Stimulated activated CD4-positive, alpha-beta T cell treated with anti-CD3 and anti-CD28 coated beads, TNF-alpha, amount 100 ng/mL, for 1 hour (primary cell): ENCODE measurements at places on chromosomes 3 and 15.

DNA sequence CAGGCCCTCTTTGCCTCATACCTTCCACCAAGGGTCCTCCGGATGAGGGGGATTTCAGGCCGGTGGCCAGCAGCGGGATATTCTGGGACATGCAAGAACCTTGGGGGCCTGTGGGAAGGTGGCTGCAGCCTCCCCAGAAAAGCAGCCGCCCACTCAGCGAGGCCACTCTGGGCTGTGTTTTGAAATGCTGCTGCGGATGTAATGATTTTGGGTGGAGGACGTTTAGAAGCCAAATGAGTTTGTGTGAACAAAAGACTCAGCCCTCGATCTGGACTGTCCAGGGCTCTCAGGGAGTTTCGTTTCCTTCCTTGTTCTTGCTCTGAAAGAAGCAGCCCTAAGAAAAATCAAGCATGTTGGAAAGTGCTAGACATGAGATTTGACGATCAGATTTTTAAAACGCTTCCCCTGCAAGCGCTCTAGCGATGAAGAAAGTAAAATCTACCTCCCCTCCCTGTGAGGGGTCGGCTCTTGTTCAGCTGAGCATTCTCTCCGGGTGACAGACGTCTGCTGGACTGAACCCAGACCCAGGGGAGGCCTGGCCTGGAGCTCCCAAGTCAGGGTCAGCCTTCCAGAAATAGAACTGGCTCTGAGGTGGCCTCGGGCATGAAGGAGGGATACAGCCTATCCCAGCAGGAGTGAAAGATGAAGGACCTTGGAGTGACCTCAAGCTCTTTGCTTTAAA, 12.9 kb downstream of the HEG1 start:
- no peak for DNase-seq

DNA sequence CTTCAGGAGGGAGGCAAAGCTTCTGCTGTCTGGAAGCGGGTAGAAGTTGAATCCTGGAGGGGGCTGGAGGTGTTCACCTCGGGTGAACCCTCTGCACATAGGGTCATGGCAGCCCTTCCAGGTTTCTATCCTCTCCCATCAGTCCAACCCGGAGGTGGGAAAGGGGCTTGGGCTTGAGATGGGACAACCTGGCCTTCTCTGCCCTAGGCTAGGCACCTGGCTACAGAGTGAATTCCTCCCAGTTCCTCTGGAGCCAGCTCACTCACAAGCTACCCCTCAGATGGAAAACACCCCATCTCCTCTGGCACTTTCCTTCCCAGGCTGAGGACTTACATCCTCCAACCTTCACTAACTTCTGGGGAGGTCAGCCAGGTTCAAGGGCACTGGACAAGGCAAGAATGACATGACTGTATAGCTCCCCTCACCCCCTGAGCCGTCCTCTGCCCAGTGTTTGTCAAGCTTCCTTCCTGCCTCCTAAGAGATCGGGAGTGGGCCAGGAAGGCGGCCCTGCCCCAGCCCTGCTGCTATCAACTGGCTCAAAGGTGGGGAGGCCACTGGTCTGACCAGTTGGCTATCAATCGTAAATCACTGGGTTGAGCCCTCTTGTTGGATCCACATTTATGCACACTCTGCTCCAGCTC, 45.8 kb downstream of the KLF15 start:
- no peak for DNase-seq

GRCh38 chr15:32104061-32104995, 74.0 kb downstream of the CHRNA7 start:
- no peak for DNase-seq

DNA sequence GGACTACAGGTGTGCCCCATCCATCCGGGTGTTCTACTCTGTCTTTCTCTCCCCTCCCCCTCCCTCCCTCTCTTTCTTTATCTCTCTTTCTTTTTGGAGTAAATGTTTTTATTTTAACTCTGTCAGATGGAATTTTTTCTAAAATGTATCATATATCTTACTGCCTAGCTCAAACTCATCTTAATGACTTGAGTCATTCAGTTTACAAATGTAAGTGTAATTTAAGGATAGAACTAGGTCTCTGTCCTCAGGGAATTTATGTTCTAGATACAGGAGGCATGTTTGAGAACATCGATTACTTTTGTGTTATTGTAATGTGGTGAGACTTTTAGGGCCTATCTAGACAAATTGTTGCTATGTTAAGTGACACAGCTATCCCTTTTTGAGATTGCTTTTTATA, 3.5 kb downstream of the TBC1D23 start:
- DNase-seq = no peak

DNA sequence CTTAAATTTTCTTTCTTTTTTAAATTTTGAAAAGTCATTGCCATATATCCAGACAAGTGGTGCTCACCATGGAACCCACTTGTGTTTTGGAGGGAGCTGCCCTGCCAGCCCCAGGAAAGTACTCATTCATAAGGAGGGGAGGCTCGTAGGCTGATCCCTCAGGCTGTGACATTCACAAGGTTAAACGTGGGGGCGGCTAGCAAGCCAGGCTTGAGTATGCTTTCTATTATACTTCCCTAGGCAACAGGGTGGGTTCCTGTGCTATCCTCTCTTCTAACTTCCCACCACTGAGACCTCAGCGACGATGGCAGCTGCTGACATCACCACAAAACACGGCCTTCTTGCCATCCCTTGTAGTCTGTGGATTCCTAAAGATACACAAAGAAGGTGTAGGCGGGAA, 160.5 kb upstream of the C2CD4B start:
- no peak for DNase-seq
